ENCODE measurements at places on chromosomes 7 and 10.

GRCh38 chr10:120543291-120543690, 86.3 kb downstream of the PLPP4 start:
- no peak for DNase-seq

DNA sequence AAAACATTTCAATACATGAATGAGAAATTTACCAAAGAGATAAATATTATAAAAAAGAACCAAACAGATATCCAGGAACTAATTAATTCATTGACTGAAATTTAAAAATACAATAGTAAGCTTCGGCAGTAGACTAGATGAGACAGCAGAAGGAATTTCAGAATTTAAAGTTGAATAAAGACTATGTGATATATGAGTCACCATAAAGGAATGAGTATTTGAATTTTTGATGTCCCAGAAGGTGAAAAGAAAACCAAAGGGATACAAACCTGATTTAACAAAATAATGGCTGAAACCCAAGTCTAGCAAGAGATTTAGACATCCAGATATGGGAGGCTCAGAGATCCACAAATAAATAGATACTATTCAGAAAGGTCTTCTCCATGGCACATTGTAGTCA, 623.9 kb upstream of the FOXK1 start:
- no peak for DNase-seq

DNA sequence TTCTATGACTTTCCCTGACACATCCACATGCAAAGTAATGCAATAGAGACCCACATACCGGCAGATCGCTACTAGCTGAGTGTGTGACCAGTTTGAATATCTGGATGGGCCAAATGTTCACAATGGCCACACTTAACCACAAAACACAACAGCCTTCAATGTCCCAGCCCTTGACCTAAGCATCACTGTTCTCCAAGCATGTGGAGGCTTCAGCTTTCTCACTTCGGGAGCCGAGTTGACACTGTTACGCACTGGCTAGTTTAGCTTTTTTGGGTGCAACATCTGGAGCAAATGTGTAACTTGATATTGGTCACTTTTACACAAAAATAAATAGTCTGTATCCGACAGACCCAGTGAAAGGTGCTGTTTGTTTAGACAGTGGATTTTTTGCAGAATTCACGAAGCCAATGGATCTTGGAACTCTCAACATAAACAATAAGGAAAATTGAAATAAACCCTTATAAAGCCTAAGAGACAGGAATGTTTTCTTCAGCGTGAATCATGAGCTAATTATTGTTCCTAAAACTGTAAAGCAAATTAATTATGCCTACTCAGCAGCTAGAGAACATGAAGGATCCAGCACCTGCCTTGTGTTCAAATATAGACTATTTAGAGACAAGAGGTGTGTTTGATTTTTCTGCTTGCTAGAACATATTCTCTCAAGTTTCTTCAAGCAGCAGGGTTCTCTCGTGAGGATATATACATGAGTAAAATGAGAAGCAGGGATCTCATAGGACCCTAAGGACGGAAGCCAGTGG, 117.6 kb upstream of the JCAD start:
- no peak for DNase-seq

DNA sequence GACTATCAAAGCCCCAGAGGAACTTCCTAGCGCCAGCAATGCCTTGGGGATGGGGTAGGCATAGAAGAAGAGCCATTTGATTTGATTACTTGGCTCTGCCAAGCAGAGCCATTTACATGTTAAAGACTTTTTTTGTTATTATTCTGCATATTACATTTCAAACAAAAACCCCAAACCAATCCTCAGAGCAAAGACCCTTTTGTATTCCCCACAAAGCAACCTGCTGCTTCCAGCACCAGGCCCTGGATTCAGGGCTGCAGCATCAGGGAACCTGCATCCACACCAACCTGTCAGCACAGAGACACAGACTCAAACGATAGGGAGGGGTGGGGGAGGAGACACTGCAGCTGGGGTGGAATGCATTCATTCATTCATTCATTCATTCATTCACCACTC, 73.2 kb downstream of the GRID1 start:
- DNase-seq: no peak

DNA sequence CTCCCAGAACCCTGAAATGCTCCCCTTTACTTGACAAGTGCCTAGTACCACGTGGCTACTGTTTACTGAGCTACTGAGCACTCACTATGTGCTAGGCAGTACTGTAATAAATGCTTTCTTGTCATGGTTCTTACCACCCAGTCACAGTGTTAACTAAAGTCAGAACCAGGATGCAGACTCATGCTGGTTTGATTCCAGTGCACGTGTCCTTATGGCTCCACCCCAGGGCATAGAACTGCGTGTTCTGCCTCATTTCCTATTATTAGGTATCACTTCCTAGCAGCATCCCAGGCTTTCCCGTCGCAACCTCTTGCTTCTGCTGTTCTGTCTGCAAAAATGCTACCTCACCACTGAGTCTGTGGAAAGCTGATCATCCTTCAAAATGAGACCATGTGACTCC, 71.7 kb upstream of the DOCK1 start:
- DNase-seq: no peak

DNA sequence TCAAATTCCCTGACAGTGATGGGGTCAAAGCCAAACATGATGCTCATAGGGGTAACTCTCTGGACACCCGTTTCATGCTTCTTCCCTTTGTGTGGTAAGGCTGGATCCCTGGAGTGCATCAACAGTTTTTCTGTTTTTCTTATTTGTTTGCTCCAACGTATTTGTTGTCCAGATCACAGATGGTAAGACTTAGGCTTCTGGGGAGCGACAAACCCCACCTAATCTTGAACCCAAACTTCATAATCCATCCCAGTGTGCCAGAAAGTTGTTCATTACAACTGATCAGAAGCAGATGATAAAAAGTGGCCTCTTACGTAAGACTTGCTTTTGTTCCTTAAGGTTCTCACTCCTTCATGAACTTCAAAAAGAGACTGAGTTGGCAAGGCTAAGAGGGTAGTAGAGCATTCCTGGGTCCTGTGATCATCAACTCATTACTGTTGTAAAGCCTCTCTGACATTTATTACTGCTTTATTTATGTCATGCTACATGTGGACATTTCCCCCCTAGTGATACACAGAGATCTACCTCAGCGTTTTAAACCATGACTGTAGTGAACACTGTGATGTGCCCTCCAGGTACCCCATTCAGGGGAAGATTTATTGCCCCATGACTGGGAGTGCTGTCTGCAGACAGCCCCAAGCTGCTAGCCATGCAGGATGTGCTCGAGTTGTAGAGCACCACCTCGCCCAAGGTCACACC, 125.6 kb downstream of the CCDC71L start:
- DNase-seq: no peak

GRCh38 chr7:91289633-91290254, 25.5 kb downstream of the FZD1 start:
- DNase-seq: no peak
